ENCODE measurements at places on chromosomes 12 and 14.

DNA sequence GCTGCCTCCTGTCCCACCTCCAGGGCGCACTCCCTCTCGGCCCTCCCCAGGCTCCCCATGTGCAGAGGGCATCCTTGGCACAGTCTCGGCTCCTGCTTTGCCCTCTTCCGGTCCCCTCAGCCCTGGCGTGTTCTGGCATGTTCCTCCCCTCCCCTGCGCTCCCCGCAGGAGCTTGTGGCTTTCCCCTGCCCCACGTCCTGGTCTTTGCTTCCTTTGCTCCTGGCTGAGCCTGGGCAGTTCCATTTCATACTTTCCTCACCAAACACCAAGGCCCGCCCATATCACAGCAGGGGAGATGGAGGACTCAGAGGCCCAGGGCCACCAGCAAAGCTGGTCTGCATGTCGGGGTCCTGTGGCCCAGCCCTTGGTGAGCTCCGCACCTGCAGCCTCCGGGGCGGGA, 56.0 kb downstream of the FBRSL1 start:
- no peak for DNase-seq

DNA sequence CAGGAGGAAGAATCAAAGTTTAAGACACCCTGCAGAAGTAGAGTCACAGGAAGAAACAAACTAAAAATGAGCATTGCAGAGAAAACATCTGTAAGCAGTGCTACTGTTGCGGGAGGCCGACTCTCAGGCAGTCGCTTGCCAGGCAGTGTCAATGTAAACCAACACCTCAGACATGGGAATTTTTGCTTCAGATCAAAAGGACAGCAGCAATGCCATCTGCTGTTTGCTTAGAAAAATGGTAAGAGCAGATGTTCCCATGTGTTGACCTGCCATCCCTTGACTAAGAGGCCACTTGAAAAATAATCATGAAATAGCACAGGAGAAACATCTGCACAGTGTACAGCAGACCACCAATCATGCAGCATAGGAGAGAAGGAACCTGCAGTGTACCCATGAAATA, 196.6 kb downstream of the SLC25A21 start:
- DNase-seq = no peak

- no peak for DNase-seq
Observed at GRCh38 chr12:120093592-120094355, 22.8 kb downstream of the RAB35 start.

DNA sequence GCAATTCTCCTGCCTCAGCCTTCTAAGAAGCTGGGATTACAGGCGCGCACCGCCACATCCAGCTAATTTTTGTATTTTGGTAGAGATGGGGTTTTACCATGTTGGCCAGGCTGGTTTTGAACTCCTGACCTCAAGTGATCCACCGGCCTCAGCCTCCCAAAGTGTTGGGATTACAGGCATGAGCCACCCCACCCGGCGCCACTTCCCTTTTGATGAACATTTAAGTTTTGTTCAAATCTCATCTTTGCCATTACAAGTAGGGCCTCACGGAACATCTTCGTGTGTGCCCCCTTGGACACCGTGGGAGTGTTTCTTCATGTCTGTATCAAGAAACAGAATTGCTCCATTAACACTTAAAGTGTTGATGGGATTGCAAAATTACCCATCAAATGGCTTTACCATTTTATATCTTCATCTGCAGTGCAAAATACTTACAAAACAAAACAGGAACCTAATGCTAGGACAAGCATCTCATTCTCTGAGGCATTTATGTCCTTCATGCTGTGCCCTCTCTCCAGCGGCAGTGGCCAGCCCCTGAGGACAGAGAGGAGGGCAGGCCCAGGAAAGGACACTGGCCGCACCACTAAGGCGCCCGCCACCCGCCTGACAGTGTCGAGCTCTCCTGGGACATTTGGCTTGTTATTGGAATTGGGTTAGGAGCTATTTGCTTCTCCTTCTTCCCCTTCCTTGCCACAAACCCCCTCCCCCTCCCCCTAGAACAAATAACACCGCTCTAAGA, 61.7 kb downstream of the RFX4 start:
- DNase-seq = no peak

GRCh38 chr14:97025722-97026121, 228.5 kb downstream of the VRK1 start:
- no peak for DNase-seq

- DNase-seq = peak; percentile 71
Observed at GRCh38 chr14:34874386-34875030, 652 bp downstream of the BAZ1A start.

DNA sequence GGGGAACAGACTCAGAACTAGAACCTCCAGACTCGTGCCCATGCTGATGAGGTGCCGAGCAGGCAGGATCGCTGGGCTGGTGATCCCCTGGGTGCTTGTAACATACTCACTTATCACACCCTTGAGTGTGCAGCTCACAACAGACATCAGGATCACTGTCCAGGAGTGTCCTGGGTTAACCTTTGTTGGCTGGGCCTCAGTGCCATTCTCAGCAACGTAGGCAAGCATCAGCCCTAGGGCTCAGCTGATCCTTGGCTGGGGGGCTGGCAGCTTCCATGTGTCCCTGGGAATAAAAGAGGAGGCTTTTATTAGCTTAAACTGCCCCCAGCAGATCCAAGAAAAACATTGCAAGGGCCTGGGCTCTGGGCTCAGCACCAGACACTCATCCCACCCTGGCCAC, 1.6 kb downstream of the TMEM229B start:
- DNase-seq = no peak

DNA sequence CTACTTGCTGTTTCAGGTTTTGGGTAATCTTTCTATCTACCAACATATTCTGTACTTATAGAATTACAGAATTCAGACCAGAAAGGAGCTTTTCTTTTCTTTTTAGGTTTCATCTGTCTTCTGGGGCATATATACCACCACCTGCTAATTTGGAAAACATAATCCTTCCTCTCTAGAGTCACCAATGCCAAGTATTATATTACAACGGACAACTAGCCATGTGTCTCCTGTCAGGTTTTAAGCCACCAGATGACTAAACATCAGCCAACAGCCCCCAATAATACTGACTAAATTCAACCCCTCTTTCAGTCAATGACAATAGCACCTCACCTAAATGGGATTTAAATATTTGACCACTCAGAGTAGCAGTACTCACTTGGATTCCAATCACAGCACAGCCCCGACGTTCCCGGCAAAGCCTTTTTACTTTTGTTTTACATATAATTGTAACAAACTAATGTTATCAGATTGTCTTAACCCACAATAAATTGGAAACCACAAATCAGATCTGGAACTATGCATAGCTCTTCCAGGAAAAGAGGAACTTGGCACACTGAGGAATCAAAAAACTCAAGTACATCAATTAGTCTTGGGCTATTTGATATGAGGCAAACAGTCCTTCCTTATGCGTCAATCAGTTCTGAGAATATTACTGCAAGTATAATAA, 13.5 kb downstream of the SLC11A2 start:
- no peak for DNase-seq

GRCh38 chr12:95462081-95462480, 11.9 kb upstream of the METAP2 start:
- no peak for DNase-seq

- no peak for DNase-seq
Observed at GRCh38 chr12:108576660-108577234, 14.4 kb downstream of the ISCU start.

- no peak for DNase-seq
Observed at GRCh38 chr14:102539544-102540314, 30.2 kb upstream of the ANKRD9 start.

GRCh38 chr12:52907092-52907810, 2.4 kb upstream of the KRT8 start:
- DNase-seq = no peak

GRCh38 chr12:54689034-54689372, 40.8 kb upstream of the DCD start:
- DNase-seq = no peak

DNA sequence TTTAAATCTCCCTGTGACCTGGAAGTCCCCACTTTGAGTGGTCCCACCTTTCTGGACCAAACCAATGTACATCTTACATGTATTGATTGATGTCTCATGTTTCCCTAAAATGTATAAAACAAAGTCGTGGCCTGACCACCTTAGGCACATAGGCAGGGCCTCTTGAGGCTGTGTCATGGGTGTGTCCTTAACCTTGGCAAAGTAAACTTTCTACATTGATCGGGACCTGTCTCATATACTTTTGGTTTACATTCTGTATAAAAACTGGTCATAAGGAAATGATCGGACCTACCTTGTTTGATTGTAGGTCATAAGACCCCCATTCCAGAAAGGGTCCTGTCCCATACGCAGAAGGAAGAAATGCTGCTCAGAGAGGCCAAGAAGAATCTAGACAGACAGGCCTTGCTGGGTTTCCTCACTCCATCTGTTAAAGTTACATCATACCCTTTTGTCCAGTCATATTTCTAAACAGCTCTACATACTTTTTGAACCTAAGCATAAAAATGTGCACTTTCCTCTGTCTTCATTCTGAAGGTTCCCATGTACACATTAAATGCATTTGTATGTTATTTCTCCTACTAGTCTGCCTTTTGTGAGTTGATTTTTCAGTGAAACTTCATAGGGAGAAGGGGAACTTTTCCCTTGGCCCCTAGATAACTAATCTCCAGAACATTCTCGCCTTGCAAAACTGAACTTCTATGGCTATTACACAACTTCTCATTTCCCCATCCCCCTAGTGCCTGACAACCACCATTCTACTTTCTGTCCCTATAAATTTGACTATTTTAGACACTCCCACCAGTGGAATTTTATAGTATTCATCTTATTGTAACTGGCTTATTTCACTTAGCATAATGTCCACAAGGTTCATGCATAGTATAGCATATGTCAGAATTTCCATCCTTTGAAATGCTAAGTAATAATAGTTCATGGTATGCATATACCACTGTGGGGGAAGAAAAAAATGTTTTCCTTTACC, 30.2 kb upstream of the CPM start:
- peak; percentile 15 for DNase-seq

DNA sequence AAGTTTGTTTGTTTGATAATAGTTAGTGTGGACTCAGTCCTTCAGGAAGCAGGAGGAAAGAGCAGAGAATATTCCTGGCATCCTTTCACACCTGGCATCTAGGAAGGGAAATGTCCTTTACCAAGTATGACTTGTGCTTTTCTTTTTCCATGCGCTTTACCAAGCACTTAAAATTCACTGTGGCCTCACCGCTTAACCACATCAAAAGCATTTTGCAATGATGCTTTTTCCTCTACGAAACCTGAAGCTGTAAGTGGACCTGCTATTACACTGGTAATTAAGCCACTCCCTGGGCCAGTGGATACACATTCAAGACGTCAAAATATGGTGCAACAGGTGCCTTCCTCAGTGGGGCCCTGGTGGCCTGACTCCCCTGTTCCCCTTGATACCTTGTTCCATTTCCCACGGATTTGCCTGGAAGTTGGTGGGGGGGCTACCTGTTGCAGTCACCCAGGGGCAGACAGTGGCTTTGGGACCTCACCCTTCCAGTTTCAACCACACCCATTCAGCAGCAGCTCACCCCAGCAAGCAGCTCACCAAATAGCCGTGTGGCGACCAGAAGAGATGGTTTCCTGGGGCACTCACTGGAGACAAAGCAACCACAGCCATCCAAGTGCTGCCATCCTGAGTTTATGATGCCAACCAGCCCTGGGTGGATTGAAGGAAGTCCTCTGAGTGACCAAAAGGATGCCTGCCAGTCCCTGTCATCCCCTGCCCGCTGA, 14.2 kb upstream of the FZD10 start:
- no peak for DNase-seq

GRCh38 chr14:105420974-105421674, 1.5 kb downstream of the MTA1 start:
- no peak for DNase-seq

DNA sequence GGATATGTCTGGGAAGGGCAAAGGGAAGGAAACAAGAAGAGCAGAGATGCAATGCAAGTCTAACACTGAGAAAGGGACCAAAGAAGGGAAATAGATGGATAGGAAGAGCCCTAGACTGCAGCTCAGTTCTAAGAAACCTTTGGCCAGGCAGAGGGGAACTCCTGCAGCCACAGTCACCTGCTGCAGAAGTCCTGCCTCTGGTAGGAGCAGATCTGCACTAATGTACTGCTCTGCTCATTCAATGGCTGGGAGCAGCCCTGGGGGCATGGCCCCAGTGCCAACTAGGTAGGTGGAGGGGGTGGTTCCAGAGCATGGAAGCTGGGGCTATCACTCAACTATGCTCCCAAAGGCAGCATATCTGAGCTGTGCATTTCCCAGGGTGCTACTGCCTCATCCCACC, 388.9 kb downstream of the PCNX1 start:
- no peak for DNase-seq

GRCh38 chr14:29630566-29631160, 297.0 kb downstream of the PRKD1 start:
- DNase-seq = no peak

- DNase-seq = no peak
Observed at GRCh38 chr12:2225696-2226095, 172.9 kb downstream of the CACNA1C start.

GRCh38 chr14:65729566-65729965, 317.0 kb downstream of the FUT8 start:
- DNase-seq = no peak

DNA sequence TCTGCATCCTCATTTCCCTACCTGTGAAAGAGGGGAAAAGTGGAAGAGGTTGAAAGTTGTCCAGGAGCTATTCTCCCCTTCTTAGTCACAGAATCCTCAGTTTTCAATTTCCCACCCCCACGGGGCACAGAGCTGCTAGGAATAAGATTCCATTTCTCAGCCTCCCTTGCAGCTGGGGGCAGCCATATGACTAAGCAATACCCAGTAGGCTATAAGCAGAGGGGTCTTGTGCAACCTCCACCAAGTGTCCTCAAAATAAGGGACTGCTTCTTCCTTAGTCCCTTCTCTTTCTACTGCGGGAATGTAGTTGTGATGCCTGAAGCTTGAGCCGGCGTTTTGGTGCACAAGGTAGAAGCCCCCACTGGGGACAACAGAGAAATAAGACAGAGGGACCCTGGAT, 40.9 kb downstream of the VWF start:
- no peak for DNase-seq

GRCh38 chr12:139585-139984, 73.0 kb downstream of the IQSEC3 start:
- no peak for DNase-seq

DNA sequence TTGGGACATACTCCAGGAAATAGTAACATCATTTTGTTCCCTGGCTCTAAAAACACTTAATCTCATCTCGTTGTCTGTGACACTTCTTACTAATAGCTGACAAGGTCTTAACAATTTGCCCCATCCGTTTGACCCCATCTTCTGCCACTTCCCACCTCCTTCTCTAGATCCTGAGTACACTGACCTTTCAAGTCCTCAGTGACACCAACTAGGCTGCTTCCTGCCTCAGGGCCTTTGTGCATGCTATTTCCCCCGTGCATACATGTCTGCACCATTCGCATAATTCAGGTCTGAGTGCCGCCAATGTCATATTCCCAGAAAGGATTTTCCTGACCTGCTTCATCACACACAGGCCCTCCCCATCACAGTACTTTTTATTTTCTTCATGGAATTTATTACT, 70.6 kb upstream of the CCND2 start:
- DNase-seq = no peak

GRCh38 chr12:123471374-123472068, 13.6 kb downstream of the SNRNP35 start:
- no peak for DNase-seq

- DNase-seq = no peak
Observed at GRCh38 chr12:24586293-24586692, 362.6 kb downstream of the BCAT1 start.
